A549 treated with CpdA at 1 μM for 4 hours (cell line): ENCODE measurements at places on chromosomes 16 and 17. TPM values are rescaled to one million over a fixed set of nuclear protein-coding genes. Genes with fewer than 3 reads are reported as not detected.

BAIAP3 gene
- 0.75 to 2.8 TPM (median 0.86 TPM) in 5 replicates for total RNA-seq

KCNJ2 gene
- 0.04 to 0.19 TPM (median 0.10 TPM) in 5 replicates for total RNA-seq

MYO15A gene
- 0.14 to 0.33 TPM (median 0.22 TPM) in 5 replicates for total RNA-seq

KCNJ18 gene
- 0.03 to 0.07 TPM in 2 of 5 replicates, not detected in the others for total RNA-seq
